ENCODE measurements at places on chromosomes 2 and 18.

DNA sequence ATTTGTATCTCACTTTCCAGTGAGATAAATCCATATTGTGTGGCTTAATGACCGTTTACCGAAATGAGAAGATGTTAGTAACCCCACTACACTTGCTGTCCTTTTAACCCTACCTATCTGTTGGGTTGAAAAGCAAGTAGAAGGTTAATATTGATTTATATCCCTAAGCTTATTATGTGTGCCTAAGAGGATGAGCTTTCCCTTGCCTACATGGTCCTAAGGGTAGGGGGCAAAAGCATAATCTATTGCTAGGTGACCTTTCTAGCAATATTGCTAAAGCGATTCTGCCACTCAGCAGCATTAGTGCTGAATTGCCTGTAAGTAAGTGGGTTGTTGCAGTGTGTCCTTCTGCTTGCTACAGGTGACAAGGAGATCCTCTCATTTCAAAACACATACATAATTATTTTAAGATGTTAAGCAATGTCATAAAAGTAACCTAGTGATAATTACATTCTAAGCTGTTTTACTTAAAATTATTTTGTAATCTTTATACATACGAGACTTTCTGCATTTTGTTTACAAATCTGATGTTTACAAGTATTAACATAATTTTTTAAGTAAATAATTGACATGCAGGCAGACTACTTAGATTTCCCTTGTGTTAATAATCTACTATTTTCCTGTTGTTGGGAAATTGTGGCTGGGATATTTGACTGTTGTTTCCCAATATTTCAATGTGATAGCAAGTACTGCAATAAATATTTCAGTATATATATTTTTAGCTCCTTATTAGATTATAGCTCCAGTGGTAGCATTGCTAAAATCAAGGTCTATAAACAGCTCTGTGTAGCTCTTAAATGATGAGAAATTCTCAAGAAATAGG lies 49.1 kb upstream of the CABYR start:
- DNase-seq: no peak

GRCh38 chr2:200635251-200635650 lies 49.4 kb downstream of the AOX1 start:
- DNase-seq: no peak

DNA sequence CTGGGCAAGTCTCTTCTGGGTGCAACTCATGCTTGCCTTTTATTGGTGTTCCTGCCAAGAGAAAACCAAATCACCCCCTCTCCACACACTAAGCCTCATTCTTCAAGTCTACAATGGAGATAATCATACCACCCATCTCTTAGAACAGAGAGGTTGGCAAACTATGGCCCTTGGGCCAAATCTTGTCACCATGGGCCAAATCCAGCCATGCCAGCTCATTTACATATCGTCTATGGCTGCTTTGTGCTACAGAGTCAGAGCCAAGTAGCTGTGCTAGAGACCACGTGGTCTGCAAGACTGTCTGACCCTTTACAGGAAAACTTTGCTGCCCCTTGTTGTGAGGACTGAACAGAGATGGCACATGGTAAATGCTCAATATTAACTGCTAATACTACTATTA lies 270.3 kb upstream of the PARD3B start:
- no peak for DNase-seq

DNA sequence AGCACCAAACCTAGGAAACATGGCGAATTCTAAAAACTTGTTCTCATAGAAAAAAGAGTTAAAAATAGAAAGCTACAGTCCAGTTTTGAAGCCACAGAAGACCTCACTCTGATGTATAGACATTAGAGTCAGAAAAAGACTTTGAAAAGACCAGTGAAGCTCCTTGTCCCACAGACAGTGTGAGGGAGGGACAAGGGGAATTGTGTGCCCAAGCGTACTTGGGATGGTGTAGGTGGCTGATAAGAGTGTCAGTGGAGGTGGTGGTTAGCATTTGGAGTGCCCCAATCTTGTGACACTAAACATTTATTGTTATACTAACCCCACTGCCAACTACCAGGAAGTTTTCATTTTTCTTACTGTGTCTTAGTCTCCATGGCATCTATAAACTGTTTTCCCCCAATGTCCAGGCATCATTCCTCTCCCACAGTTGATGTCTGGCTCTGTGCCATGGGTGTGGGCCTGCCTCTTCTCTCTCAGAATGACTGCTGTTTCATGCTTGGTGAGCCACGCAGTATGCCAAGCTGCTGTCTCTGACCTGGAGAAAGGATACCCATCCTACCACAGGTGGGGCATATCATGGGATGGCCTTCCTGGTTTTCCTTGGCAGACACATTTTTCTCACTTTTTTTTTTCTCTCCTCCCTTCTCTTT lies 161.4 kb downstream of the RPIA start:
- DNase-seq: no peak

- no peak for DNase-seq
Measured at GRCh38 chr2:24754985-24755705, 38.0 kb downstream of the PTRHD1 start.

GRCh38 chr2:50490991-50491390 lies 540.9 kb downstream of the NRXN1 start:
- no peak for DNase-seq

DNA sequence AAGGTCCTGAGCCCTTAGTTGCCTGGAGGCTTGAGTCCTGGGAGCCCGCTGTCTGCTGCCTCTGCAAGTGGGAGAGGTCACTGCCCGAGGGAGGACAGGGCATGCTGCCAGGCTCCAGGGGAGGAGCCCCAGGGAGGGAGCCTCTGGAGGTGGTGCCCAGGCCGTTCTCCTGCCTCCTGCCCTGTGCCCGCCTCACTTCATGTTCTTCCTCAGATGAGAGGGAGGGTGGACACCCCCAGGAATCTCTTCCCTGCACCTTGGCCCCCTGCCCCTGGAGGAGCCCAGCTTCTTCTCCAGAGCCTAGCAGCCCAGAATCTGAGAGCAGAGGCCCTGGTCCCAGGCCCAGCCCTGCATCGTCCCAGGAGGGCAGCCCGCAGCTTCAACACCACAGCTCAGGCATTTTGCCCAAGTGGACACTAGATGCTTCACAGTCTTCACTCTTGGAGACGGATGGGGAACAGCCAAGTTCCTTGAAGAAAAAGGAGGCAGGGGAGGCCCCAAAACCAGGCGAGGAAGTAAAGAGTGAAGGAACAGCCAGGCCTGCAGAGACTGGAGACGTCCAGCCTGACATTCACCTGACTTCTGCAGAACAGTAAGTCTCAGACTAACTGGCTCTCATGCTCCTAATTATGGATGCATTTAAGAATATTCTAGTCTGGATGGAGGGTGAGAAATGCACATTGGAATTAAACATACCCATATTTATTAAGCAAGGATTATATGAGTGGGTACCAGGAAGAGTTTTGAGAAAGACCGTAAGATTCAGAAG lies 12.1 kb downstream of the PSD4 start:
- no peak for DNase-seq

GRCh38 chr2:10202131-10202665 lies 79.7 kb downstream of the RRM2 start:
- no peak for DNase-seq

DNA sequence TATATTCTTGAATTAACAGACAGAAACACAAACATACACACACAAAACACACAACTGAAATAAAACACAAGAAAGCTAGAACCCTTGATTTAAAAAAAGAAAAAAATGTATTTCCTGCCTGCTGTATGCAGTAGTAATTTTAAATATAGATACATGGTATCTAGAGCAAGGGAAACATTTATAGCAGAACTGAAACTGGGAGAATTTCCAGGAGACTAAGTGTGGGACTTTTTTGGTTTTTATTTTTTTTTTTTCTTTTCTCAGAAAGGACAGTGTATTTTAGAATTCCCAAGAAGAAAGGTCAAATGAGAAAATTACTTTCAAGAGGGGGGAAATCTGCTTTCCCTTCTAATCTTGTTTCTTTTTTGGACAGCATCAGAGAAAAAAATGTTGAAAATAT lies 558.9 kb upstream of the PKDCC start:
- no peak for DNase-seq

- DNase-seq: no peak
Measured at GRCh38 chr18:76273956-76274355, 221.1 kb downstream of the ZNF516 start.

DNA sequence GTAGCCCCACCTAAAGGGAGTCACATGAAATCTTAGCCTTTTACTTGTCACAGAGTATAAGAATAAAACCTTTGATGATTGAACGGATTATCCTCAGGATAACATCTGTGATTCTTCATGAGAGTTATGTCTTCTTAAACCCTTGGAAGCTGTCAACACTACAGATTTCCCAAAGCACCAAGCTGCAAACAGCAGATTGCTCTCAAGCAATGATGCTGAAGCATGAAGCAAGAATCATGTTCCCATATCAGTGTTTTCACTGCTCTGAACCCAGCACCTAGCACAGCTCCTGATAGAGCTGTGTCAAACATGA lies 47.6 kb upstream of the CELF4 start:
- DNase-seq: no peak

- DNase-seq: no peak
Measured at GRCh38 chr2:100905132-100905805, 85.3 kb downstream of the NPAS2 start.

- DNase-seq: no peak
Measured at GRCh38 chr2:173451941-173452340, 97.3 kb downstream of the CDCA7 start.

- DNase-seq: no peak
Measured at GRCh38 chr2:109176928-109177327, 47.9 kb downstream of the SH3RF3 start.

- no peak for DNase-seq
Measured at GRCh38 chr2:20578895-20579825, 71.7 kb downstream of the HS1BP3 start.

DNA sequence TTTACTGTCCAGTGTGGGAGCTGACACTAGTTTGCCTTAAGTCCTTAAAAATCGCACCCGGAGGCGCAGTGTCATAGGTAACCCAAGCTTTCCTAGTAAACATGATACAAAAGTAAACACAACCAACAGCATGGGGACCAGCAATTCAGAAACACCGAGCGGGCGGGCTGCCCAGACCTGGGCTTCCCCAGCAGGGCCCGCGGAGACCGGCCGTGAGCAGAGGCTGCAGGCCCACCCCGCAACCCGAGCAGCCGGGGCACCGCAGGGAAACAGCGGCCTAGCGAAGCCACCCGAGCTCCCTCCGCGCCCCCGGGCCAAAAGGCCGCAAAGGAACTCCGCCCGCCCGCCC lies 296 bp downstream of the TTC21B start:
- DNase-seq: no peak

DNA sequence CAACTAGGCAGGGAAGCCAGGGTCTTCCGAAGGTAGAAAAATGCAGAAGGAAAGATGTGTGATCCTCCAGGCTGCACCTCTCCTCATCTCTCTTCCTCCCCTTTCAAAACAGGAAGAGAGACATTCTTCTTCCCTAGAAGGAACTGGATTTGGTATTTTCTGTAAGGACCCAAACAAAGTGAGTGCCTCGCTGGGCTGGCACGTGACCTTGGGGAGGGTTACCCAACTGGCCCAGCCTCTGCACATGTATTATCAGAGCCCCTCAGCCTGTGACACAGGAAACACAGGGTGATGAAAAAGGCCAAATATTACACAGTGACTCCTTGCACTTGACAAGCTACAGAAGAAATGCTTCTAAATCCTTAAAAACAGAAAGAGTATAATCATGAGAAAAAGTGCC lies 2.3 kb downstream of the HJURP start:
- DNase-seq: no peak

DNA sequence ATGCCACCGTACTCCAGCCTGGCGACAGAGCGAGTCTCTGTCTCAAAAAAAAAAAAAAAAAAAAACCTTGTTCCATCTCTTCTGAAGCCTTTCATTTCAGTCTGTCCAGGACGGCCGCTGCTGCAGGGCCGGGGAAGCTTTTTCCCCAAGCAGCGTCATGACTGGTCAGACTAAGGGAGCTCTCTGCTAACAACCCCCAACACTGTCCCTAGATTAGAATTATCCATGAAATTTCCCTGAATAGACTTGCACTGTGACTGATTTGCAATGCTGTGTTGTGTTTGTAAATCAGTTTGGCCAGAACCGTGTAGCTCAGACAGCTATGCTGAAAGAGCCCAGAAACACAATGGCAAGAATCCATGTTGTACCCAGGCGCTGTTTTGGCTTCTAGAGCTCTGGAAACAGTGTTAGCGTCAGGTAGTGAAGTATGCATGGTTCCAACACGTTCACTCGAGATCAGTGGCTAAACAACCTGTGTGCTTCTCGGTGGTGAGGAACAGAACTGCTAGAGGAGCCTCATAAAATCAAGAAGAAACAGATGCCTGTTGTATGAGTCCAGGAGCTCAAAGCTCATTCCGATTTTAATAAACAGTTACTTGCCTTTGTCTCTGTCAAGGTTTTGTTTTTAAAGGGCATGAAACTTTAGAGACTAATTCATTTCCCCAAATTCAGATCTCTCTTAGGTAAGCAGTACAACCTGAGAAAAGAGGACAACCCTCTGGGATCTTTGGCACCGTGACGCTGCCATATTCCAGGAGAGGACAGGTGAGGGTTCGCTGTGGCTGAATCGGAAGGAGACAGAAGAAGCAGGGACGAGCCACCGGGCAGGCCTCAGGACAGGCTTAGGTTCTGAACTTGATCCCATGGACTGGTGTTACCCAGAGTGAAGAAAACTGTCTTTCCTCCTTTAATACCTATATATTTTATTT lies 43.5 kb downstream of the GORASP2 start:
- no peak for DNase-seq

DNA sequence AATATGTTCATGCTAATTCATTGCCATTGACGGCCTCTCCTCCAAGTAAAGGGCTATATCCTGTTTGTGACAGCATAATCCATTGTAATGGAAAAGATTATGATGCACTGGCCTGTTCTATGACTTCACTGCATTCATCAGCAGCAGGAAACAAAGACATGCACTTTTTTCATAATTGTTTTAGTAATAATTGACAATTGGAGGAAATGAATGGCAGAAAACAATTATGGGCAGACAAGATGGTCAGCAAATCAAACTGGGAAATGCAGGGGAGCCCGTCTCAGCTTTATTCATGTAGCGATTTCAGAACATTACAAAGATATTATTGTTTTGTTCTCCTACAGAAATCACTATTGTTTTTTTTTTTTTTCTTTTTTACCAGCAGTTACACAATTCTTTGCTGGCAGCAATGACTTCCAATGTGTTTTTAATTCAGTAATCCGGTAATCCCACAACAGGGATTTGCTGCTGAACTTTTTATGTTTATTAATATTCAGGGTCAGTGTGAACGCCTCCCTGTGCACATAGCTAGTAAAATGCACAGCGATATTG lies 33.8 kb upstream of the RASGRP3 start:
- DNase-seq: no peak

DNA sequence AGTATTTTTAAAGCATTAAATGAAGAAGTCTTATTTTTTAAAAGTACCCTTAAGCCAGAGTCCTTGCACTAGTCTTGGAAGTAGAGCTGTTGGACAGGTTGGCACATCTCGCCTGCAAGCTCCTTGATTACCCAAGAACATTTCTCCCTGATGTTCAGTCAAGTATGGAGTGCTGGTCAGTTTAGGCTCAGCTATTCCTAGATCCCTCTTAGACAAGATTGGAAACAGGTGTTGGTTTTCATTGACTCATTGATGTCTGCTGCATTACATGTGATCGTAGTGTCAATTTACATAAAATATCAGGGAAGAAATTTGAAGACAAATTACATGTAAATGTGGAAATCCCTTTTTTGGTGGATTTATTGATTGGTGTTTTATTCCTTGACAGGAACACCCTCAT lies 170.4 kb downstream of the ZNF407 start:
- DNase-seq: no peak
